Activated effector memory CD4-positive, alpha-beta T cell treated with Interleukin-2 at 50 U/mL for 16 hours (primary cell): ENCODE measurements at places on chromosomes 2 and 18.

DNA sequence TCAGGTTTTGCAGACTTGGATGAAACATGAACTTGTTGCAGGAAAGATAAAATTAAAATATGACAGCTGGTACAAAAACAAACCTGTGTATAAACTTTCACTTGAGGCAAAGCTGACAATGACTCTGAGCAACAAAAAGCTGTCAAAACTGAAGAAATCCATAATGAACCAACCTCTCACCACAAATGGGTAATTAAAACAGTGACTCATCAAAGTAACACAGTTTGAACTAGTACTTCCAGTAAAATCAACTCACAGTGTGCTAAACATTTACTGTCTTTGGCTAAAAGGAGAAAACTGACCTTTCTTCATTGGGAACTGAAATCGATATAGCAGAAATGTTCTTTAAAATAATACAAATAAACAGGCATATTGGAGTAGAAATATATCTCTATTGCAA lies 209.7 kb downstream of the WDPCP start:
- no peak for DNase-seq

GRCh38 chr2:178177066-178177679 lies 17.1 kb upstream of the OSBPL6 start:
- no peak for DNase-seq

GRCh38 chr2:18455236-18455862 lies 105.1 kb downstream of the RDH14 start:
- no peak for DNase-seq

DNA sequence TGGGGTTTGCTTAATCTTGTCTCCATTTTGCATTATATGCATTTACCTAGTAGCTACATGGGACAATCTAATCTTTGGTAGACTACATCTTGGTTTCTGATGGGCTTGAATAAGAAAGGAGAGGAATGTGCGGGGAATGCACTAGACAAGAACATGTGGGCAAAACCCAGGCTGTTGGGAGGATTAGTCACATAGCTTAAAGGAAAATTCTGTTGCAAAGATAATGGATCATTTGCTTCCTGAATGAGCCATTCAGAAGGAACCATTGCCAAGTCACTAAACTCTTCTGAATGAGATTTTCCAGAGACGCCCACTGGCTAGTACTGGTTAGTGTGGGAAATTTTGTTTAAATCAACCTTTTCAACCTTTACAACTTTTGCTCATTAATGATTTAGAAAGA lies 84.8 kb downstream of the OSBPL6 start:
- DNase-seq = no peak

DNA sequence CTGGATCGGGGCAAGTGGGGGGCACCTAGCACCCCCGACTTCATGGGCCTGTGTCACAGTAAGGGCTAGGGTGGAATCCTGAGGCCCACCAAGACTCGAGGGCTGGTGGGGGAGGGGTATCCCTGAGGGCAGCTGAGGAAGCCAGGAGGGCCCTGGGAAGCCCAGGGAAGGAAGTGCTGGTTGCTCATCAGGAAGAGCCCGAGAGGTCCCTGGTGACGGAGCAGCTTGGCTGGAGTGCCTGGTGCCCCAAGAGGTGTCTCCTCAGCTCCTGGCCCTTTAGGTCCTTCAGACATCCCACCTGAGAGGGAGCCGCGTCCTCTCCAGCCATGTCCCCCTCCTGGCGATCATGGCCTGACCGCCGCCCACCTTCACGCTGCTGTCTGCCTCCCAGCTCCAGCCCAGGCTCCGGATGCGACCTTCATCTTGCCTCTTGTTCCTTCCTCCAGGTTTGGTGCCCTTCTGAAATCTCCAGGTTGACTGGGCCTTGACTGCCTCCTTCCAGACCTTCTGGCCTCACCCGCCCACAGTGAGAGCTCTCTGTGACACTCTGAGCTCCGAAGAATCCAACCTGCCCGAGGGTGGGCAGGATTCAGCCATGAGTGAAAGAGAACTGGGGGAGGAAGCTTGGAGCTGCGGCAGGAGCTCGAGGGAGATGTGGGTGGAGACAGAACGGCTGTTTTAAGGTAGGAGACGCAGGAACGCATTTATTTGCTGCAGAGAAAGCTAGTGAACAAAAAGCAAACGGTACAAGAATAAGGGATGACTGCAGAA lies 42.7 kb upstream of the SEMA4C start:
- DNase-seq = no peak

DNA sequence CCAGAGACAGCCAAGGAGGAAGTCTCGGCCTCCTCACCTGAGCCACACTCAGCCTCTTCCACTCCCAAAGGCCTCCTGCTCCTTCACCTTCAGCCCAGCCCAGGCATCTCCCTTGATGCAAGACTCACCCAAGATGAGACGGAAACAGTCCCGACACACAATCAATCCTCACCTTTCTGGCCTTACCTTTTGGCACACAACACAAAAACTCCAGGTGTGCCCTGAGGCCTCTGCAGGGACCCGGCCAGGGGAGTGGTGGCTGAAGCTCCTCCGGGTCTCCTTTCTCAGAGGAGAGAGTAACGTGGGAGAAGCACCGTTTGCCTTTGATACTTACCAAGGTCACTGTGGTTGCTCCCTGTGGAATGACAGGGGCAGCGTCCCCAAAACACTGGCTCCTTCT lies 23.8 kb upstream of the EFHD1 start:
- no peak for DNase-seq

DNA sequence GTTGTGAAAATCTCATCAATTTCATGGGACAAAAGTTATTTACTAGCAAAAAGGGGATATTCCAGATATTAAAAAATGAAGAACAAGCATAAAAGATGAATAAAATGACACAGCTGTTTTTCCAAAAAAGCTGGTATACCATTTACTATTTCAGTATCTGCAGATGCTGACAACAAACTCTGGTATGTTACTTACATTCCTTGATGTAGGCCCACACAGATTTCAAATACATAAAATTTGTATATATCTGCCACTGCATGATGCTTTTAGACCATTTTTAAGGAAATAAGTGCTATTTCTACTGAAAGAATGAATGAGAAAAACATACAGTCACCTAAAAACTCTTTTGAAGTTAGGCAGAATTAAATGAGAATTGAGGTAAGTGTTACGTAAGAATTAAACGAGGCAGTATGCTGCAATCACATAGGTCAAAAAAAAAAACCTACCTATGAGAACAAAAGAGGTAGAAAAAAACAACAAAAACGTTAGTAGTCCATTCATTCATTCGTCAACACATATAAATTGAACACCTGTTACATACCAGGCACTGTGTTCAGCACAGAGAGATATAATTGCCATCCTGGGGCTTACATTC lies 32.5 kb downstream of the ARL5A start:
- no peak for DNase-seq

DNA sequence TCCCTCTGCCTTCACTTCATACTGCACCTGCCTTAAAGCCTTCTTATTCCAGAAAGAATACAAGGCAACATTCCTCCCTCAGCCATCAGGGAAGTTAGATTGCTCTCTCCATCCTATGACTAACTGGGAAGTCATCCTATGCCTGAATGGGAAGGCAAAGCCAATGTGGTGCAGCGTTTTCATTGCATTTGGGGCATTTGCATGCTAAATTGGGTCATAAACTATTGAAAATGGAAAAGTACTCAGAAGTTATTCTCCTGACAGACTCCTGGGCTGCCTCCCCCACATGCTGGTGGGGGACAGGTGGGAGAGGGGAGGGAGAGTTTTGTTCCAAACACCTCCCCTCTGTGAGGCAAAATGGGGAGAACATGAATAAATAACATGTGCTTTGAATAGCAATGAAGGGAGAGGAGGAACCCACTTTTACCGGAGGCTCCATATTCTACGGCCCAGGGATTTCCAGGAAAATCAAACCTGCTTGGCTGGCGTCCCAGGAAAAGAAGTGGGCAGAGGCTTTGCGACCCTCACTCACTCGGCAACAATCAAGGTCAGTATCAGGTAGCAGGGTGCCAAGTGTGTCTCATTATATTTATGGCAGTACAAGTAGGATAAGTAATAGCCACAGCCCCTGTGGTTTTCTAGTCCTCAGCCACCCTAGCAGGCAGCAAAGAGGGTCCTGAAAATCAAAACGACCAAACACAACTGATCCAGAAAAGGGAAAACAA lies 84.1 kb downstream of the BOD1L2 start:
- DNase-seq = no peak

- DNase-seq = no peak
Measured at GRCh38 chr18:52577795-52578194, 237.8 kb downstream of the DCC start.

- no peak for DNase-seq
Measured at GRCh38 chr2:209387389-209387788, 36.5 kb upstream of the MAP2 start.

- no peak for DNase-seq
Measured at GRCh38 chr2:238431-238830, 25.4 kb downstream of the SH3YL1 start.

GRCh38 chr2:194135463-194135862 lies 1521.6 kb upstream of the SLC39A10 start:
- no peak for DNase-seq

DNA sequence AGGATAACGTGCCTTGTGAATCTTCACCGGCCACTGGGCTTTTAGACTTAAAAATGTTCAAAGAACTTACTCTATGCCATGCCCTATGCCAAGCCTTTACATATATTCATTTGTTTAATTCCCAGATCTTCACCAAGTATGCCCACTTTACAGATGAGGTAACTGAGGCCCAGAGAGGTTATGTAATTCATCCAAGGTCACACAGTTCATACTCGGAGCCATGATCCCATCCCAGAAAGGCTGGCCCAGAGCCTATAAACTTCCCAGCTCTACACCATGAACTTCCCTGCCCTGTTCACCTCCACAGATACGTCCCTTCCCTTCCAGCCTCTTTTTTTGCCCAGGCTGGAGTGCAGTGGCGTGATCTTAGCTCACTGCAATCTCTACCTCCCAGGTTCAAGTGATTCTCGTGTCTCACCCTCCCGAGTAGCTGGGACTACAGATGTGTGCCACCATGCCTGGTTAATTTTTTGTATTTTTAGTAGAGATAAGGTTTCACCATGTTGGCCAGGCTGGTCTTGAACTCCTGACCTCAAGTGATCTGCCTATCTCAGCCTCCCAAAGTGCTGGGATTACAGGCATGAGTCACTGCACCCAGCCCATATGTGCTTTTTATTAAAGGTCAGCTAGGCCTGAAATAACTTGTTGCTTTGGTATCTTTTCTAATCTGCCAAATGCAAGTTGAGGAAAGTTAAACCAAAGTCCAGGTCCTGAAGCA lies 44.1 kb downstream of the MTHFD2 start:
- no peak for DNase-seq

DNA sequence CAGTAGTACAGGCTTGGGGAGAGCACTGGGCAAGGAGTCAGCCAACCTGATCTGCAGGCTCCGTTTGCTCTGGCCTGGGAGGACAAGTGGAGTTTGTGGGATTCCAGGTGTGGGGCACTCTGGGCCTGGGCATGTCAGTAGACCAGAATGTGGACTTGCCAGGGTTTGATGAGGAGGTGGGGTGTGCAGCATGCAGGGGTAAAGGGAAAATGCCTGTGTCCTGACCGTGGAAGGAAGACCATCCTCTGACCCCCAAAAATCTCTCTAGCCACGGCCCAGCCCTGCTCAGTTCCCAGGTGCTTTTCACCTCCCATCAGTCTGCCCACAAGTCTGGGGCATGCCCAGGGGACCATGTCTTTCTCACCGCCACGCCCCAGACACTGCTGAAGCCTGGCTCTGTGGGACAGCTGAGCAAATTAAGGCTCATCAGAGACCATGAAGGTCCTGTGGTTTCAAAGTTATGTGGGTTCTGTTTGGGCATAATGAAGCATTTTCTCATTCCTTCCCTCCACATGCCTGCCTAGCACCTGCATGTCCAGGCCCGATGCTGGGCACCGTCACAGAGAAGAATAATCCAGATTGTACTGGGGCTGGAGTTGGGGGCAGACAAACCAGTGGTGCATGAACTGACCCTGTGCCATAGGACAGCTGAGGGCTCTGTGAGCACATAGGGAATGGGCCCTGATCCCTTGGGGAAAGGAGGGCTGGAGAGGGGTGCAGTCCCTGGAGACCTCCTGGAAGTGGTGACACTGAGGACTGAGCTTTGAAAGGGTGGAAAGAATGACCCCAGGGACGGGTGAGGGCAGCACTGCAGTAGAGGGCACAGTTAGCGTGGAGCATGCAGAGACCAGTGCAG lies 6.5 kb upstream of the KCNF1 start:
- DNase-seq = no peak

DNA sequence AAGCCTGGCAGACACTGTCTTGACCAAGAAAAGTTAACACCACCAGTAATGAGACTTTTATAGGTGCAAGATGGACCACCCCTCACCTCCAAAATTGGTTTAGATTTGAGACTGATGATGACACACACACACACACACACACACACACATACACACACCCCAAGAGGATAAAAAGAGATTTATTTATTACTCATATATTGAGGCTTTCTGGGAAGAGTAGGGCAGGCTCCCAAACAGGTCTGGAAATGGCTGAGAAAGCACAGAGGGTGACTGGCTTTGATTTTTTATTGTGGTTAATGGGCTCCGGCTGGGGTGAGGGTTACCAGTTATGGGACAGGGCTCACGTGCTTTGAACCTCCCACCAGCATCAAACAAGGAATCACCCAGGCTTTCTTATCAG lies 54.2 kb upstream of the ADAM23 start:
- DNase-seq = no peak

- no peak for DNase-seq
Measured at GRCh38 chr2:165634855-165635254, 159.2 kb downstream of the GALNT3 start.

DNA sequence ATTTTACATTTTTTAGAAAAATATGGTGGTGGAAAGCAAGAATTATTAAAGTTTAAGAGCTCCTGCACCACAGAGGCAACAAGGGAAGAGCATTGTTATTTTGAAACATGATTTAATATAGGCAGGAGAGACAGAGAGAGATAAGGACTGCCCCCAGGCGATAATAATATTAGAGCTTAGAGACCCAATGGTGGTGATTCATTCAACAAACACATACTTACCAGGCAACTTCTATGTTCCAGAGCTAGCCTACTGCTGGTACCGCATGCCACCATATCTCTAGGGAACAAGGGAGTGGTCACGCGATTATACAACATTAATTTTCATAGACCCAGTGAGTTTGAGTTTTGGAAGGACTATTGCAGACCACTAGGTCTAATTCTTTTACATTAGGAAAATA lies 327.8 kb upstream of the SOX11 start:
- DNase-seq = no peak

DNA sequence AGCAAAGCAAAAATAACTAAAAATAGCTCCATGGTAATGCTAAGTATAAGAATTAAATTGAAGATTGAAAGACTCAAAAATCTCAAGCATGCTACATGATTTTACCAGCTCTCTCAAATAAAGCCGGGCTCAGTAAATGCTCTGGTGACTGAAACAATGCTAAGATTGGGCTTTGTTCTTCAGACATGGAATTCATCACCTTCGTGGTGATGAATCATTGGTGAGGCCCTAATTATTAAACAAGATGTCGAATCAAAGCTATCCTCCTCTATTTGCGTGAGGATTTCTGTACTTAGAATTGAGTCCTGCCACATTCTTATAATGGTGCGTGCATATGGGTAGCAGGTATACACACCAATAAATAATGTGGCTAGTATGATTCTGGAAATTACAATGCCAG lies 58.8 kb upstream of the LRRTM1 start:
- DNase-seq = no peak

- DNase-seq = no peak
Measured at GRCh38 chr2:27822049-27822448, 50.5 kb downstream of the MRPL33 start.

- no peak for DNase-seq
Measured at GRCh38 chr2:76564734-76565133, 854.0 kb upstream of the GCFC2 start.

- DNase-seq = peak; percentile 18
Measured at GRCh38 chr2:202034249-202035088, 814 bp downstream of the FZD7 start.

- DNase-seq = no peak
Measured at GRCh38 chr2:222878877-222879603, 18.2 kb downstream of the ACSL3 start.

- DNase-seq = no peak
Measured at GRCh38 chr2:52342458-52342857, 1310.5 kb upstream of the NRXN1 start.
